ENCODE measurements at places on chromosomes 4 and X. TPM values are rescaled to one million over a fixed set of nuclear protein-coding genes. Genes with fewer than 3 reads are reported as not detected.

SCD5 gene
- total RNA-seq = 2.0 TPM

TBC1D19 gene
- 2.2 TPM for total RNA-seq

MAGEE1 gene
- total RNA-seq = 1.6 TPM

KLHL13 gene
- 0.82 TPM for total RNA-seq

KCNIP4 gene
- not detected for total RNA-seq

HNRNPH2 gene
- 91.5 TPM for total RNA-seq

NEXMIF gene
- not detected for total RNA-seq
